ENCODE measurements at places on chromosomes 1 and 21. TPM values are rescaled to one million over a fixed set of nuclear protein-coding genes. Genes with fewer than 3 reads are reported as not detected.

- no peak for DNase-seq
Observed at GRCh38 chr1:158969855-158970254, 38.5 kb downstream of the PYHIN1 start.

GRCh38 chr1:210535761-210536160, 207.1 kb downstream of the HHAT start:
- no peak for DNase-seq

DNA sequence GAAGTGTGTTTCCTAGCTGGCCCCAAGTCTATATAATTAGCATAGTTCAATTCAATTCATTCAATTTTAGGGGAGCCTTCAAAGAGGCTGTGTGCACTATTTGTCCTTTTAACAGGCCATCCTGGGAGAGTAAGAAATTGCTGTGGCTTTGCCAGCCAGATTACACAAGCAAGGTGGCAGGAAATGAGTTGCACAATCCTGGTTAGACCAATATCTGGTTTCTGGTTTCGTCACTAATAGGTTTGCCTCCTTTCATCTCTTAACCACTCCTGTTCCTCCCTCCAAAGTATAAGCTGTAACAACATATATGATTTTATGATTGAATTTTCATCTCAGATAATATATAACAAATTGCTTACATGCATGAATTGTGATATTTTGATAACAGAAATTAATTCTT, 84.1 kb upstream of the NEGR1 start:
- no peak for DNase-seq

DNA sequence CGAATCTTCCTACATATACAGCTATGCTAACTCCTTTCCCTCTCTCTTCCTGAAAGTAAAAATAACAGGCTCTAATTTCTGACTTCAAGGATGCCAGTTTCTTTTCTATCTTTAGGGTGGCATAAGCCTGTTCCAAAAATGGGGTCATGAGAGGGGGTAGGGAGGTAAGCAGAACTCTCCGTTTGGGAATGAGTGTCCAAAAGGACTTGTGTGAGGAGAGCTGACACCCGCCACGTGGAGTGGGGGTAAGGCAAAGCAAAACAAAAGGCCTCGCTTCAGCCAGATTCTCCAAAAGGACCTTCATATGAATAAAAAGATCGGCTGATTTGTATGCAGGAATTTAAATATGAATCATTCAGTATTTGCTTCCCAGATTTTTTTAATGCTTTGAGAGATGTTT, 28.6 kb downstream of the PLPPR4 start:
- no peak for DNase-seq

The RAB3B gene
- total RNA-seq = 4.2 TPM

- DNase-seq = no peak
Observed at GRCh38 chr1:67555461-67556296, 125.5 kb upstream of the SERBP1 start.

GRCh38 chr1:102190429-102190828, 193.7 kb upstream of the OLFM3 start:
- DNase-seq = no peak

The LYPD8 gene
- total RNA-seq = not detected

GRCh38 chr1:183019860-183020259, 3.4 kb upstream of the LAMC1 start:
- peak; percentile 22 for DNase-seq

DNA sequence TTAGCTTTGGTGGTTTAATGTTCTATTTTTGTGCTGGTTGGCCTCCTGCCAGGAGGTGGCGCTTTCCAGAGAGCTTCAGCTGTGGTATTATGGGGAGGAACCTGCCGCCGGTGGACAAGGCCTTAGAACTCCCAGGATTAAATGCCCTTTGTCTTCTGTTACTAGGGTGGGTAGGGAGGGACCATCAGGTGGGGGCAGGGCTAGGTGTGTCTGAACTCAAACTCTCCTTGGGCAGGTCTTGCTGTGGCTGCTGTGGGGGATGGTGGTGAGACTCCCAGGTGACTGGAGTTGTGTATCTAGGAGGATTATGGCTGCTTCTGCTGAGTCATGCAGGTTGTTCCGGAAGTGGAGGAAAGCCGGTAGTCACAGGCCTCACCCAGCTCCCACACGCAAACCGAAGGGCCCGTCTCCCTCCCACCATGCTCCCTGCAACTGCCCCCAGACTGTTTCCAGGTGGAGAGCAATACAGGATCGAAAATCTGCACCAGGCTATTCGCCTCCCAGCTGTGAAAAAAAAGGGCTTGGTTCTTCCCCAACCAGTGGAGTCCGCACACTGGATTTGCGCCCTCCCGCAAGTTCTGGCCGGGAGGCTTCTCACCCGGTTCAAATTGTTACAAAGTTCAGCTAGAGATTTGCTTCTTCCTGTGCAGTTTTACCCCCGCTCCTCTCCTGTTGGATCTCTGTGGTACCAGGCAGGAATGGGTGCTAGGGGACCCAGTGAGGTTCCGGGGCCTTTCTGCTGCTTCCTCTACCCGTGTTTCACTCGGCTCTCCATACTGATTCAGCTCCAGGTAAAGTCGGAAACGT, 220.5 kb downstream of the CENPF start:
- no peak for DNase-seq

- no peak for DNase-seq
Observed at GRCh38 chr1:93665015-93665414, 16.6 kb downstream of the BCAR3 start.

DNA sequence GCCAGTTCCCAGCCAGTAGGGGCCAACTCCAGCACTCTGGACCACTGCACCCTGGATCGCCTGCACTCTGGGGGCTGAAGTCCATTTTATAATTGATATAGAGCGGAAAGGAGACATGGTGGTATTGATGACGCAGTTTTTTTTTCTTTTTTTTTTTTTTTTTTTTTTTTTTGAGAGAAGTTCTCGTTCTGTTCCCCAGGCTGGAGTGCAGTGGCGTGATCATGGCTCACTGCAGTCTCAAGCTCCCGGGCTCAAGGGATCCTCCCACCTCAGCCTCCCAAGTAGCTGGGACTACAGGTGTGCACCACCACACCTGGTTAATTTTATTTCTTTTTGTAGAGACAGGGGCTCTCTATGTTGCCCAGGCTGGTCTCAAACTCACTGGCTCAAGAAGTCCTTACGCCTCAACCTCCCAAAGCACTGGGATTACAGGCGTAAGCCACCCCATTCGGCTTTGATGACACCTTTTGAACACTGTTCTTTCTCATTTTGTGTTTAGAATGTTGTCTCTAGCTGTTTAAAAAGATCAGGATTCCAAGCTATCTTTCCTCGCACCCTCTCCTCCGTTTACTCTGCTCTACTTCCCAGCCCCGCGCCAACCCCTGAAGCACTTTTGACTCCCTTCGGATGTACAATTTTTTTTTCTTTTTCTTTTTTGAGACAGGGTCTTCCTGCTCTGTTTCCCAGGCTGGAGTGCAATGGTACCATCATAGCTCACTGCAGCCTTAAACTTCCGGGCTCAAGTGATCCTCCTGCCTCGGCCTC, 960 bp downstream of the MX2 start:
- DNase-seq = no peak

DNA sequence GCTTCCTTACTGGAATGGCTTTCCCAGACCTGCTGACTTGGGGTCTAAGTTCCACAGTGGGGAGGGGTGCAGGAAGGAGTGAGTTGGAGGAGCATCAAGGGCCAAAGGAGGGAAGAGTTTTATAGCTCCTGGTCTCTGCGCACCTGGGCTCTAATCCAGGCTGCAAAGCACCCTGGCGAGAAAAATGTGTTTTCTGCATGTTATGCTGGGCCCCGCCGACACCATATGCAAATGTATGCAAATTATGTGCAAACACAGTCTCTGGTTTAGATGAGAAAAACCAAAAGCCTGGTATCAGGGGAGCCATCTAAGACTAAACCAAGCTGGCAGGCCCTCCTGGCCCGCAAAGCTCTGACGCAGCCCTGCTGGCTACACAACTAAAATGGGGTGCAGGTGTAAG, 95.0 kb downstream of the VWA5B1 start:
- DNase-seq = no peak

The AMY2A gene
- not detected for total RNA-seq

- DNase-seq = no peak
Observed at GRCh38 chr1:164604541-164604940, 45.6 kb downstream of the PBX1 start.

DNA sequence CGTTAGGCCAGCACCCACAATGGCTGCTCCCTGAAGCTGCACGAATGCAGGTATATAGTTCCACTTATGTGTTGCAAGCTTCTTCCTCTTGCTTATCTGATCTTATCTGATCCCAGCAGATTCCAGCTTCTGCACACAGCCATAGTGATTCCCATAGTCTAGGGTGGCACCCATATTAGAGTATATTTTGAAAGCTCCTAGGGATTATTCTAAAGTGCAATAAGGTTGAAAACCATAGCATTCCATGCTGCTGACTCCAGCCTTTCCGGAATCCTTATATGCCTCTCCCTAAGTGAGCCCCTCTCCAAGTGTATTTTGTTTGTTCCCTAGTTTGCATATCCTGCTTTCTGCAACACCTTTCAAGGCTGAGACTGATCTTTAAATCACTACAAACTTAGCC, 432.0 kb downstream of the SETD4 start:
- no peak for DNase-seq

- no peak for DNase-seq
Observed at GRCh38 chr1:162530307-162530987, 31.1 kb upstream of the UAP1 start.

DNA sequence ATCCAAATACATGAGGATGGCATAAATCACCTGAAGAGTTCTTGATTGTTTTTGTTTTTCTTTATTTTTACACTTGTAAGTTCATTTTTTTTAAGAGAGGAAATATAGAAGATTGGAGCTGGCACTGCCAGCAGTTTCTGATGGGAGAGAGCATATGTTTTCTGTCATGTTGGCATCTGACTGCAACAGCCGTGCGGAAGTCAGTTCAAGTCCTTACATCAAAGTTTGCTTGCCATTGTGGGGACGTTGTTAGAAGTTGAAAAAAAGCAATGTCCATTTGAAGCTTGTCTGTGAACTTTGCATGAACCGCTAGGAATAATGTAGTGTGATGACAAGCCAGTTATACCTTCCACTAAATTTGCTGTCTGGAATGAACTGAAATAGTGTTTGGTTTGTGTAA, 126.5 kb upstream of the USH2A start:
- DNase-seq = no peak

DNA sequence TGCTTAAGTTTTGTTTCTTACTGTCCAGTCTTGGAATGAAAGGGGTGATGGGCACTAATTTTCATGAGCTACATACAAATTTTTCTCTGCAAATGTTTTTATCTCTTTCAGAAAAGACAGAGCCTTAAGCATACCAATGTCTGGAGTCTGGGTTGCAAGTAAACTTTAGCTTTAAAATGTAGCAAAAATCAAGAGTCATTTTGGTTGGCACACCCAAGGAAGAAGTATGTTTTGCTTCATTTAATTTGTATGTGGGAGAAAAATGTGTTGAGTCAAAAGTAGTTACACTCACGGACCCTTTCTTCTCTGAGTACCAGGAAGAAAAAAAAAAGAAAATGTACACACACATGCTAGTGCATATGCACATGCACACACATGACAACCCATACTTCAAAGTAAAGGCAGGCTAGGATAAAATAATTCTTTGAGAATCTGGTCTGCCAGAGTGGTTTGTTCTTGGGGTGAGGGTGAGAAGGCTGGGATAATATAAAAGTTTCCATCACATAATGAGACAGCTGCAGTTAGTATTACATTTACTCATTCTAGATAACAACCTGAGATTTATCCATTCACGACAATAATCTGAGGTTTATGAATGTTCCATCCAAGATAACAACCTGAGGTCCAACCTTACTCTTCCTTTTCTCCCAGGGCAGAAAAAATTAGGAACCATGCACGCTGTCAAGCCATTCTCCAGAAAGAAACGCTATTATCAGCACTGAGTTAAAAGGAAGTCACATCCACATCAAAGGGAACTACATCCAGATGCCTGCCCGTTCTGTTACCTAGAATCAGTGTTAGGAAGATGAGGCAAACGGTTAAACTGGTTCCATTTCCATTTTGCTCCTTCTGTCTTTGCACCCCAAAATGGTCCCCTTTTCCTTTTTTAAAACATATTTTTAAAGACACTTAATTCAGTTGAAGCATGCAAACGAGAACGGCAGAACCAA, 9.3 kb downstream of the DPYD start:
- DNase-seq = no peak

The SPATA6 gene
- 26.6 TPM for total RNA-seq

- no peak for DNase-seq
Observed at GRCh38 chr1:229984310-229984991, 82.6 kb upstream of the GALNT2 start.

The YIPF1 gene
- 19.0 TPM for total RNA-seq

DNA sequence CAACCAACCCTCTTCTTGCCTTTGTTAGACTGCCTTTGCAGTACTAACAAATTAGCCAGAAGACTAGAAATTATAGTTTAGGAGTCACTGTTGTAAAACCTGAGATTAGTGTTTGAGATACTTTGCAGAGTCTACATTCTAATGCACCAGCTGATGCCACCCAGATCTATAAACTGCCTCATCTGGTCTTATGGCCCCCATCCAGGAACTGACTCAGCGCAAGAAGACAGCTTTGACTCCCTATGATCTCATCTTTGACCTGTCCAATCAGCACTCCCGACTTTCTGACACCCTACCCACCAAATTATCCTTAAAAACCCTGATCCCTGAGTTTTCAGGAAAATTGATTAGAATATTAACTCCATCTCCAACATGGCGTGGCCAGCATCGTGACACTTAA, 334.6 kb downstream of the RGS7 start:
- no peak for DNase-seq

The FAM131C gene
- 0.20 TPM for total RNA-seq

- no peak for DNase-seq
Observed at GRCh38 chr1:184157394-184157742, 105.8 kb downstream of the TSEN15 start.

The SHE gene
- 20.5 TPM for total RNA-seq

GRCh38 chr1:200634261-200635122, 13.9 kb upstream of the KIF14 start:
- DNase-seq = no peak

The LRP8 gene
- 10.6 TPM for total RNA-seq

GRCh38 chr1:44777969-44778635, 2.8 kb downstream of the RPS8 start:
- no peak for DNase-seq

- no peak for DNase-seq
Observed at GRCh38 chr1:174693085-174693484, 245.3 kb downstream of the GPR52 start.

DNA sequence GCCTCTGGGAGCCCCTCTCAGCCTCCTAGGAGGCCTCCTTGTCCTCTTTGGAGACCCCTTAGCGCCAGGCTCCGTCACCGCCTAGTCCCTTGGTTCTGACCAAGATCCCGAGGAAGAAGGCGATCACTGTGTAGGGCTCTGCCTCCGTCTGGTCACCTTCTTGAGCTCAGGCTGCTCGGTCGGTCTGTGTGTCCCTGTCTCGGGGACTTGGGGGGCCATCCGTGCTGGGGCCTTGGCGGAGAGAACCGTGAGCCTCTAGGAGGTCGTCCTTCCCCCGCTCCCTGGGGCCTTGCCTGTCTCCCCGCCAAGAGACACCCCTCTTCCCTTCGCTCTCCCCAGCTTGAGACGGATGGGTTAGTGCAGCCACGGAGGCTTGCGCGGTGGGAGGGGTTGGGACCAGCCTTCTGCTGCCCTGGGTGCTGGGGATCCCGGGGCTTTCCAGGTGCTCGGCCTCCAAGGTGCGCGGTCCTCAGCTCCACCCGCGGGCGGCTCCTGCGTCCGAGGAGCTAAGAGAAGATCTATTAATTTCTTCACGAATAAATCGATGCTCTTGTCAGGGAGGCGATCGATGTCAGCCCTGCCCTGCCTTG, 701 bp upstream of the INSRR start:
- DNase-seq = no peak

Measured in ovary (tissue), 10 donors.